ENCODE measurements at places on chromosomes 5 and 9. TPM values are rescaled to one million over a fixed set of nuclear protein-coding genes. Genes with fewer than 3 reads are reported as not detected.
A peak's percentile ranks its signal among the peaks of the same experiment; 100 is the strongest.

TSSK1B gene
- 0.07 TPM for polyA plus RNA-seq

DNA sequence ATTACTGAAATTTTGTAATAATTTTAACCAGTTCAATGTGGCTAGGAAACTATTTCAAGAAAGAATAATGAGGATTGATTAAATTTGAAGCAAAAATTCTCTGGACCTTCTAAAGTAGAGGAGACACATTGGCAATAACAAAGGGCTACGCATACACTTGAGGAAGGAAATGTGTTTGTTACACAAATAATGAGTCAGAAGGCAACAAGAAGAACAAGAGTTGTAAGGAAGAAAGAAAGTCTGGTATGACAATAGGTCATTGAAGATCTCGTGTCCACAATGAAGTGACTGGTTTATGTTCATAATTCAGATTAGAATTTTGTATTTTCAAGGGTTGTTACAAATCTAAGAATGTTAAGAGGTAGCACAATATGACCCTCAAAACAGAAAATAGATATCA, 25.8 kb downstream of the ST8SIA4 start:
- DNase-seq: no peak

POLR3G gene
- 0.52 TPM for polyA plus RNA-seq

- no peak for DNase-seq
These were observed 1530.6 kb downstream of the EFNA5 start for GRCh38 chr5:106140101-106140500.

DNA sequence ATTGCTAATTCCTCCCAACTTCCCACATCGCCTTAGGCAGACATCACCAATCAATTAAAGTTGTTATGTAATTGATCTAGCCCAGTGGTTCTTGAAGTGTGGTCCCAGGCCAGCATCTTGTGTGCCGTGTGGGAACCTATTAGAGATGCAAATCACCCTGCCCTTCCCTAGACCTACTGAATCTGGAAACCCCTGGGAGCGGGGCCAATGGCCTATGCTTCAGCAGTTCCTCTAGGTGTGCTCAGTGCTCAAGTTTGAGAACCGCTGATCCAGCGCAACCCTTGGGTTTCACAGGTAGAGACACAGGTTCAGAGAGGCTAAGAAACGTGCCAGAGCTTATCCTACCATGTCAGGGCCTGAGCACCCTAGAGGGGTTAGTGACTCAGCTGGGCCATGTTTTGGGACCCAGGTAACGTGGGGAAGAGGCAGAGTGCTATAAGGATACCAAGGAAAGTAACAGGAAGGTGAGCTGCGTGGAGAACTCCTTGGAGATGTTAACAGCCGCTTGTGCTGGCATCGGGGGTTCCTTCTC, 4.4 kb downstream of the SLC34A1 start:
- DNase-seq: no peak

GRCh38 chr5:160769301-160769700, 82.7 kb downstream of the ATP10B start:
- no peak for DNase-seq

DNA sequence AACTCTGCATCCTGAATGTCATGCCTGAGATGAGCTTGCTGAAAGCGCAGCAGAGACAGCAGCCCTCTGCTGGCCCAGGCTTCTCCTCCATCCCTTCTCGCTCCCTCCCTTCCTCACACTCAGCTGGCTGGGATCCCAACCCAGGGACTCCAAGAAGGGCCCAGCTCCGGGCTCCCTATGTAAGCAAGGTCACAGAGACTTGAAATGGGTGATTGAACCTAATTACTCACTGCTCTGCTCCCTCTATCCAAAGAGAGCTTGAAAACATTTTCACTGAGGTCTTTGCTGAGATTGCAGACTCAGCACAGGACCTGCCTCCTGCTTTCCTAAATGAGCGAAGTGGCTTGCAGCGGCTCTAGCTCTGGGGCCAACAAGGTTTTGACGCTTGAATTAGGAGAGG, 42.8 kb downstream of the RAPGEF1 start:
- peak; percentile 85 for DNase-seq

GRCh38 chr5:173018358-173018757, 34.8 kb downstream of the ATP6V0E1 start:
- DNase-seq: no peak

DNA sequence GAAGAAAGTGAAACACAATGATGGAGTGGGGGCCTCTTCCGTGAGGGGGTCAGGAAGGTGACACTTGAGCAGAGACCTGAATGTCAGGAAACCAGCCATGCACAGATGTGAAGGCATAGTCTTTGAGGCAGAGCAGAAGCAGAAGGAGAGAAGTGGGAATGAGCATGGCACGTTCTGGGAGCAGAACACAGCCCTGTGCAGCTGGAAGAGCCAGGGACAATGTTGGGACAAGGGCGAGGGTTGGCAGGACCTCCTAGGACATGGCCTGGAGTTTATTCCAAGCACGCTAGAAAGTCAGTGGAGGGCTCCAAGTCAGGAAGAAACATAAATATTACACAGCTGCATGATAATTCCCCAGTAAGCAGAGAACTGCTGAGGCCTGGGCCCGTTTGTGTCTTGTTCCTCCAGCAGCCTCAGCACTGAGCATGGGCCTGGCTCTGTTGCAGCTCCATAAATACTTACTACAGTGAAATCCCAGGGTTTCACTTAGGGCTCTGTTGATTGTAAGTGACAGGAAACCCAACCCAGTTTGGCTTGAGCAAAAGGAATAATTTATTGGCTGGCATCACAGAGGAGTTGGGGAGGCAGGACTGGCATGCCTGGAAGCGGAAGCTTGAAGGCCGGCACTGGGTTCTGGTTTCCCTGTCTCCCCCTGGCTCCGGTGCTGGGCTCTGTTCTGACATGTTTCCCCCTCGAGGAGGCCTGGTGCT, 66.2 kb downstream of the MVB12B start:
- DNase-seq: no peak

GRCh38 chr9:29078063-29078666, 1504.9 kb upstream of the C9orf72 start:
- no peak for DNase-seq

- DNase-seq: no peak
These were observed 116.0 kb upstream of the LPCAT1 start for GRCh38 chr5:1639757-1640156.

- peak; percentile 73 for DNase-seq
These were observed 99.0 kb upstream of the SLC1A3 start for GRCh38 chr5:36507332-36507952.

DNA sequence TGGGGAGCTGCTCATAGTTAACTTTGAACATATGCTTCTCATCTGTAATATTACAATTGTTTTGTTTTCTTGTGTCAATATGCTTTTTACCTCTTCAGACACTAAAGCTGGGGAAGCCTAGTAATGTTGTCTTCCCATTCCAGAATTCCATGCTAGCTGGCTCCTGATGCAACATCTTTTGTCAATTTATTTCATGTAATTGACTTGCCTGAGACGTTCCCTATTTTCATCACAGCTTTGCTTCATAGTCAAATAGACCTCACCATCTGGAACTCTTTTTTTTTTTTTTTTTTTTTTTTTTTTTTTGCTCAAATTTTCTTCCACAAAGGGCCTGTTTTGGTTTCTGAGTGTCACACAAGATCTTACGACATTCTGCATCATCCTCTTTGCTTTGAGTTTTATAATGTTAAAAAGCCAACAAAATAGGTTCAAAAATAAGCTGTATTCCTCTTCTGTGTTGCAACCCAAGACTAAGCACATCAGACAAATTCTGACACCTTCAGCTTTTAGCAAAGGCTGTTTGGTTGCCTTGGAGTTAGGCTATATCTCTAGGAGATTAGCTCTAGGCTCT, 235.2 kb downstream of the NR3C1 start:
- DNase-seq: no peak

DNA sequence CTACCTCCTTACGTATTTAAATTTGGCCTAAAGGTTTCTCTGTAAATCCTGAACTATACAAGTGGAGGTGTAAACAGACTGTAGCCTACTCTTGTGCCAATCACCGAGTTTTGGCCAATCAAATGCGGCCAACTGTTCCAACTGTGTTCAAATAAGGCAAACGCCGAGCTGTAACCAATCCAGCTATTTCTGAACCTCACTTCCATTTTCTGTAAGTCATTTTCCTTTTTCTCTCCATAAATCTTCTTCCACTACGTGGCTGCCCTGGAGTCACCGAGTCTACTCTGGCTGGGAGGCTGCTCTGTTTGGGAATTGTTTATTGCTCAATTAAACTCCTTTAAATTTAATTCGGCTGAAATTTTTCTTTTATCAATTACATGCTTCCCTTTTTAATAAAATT, 58.4 kb downstream of the S1PR3 start:
- no peak for DNase-seq

- no peak for DNase-seq
These were observed 36.9 kb upstream of the MED27 start for GRCh38 chr9:132116583-132116982.

- DNase-seq: no peak
These were observed 144.7 kb downstream of the TRPM6 start for GRCh38 chr9:74742792-74743730.

GRCh38 chr5:60540856-60541805, 158.8 kb downstream of the DEPDC1B start:
- DNase-seq: no peak

DNA sequence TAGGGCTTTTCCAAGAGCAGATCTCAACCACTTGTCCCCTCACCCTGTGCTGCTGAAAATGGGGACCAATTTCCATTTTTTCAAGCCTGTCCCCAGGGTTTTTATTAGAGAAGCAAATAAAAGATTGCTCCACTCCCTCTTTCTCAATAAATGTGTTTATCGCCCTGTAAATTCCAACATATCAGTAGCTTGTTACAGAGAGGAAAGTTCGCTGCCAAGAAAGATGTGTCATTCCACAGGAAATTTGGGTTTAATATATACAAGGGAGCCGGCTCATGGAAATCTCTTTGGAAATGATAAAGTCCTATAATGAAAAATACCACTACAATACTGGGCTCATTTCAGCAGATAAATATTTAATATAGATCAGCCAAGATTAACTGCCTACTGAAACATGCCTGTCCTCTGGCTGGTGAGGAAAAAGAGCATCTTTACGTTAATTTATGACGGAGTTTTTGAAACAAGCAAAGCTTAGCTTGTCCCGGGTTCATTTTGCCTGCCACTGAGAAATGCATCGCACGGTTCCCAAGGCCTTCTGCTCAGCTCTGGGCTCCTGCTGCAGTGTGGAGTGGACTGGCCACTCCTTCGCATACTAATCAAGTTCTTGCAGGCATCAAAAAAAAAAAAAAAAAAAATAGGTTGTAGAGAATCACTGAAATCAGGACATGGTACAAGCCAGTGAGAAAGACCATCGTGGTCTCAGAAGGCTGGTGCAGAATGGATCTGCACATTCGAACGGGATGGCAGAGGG, 84.5 kb downstream of the BRINP1 start:
- DNase-seq: no peak

RARS1 gene
- 27.9 TPM for polyA plus RNA-seq

- DNase-seq: no peak
These were observed 544 bp downstream of the ADAMTS6 start for GRCh38 chr5:65481171-65481581.

RIC1 gene
- 3.2 TPM for polyA plus RNA-seq

SLC9A3 gene
- 1.1 TPM for polyA plus RNA-seq

NR4A3 gene
- 57.4 TPM for polyA plus RNA-seq

GRCh38 chr5:108857905-108858304, 110.2 kb downstream of the FER start:
- DNase-seq: no peak

RNF180 gene
- polyA plus RNA-seq: 5.3 TPM

GRCh38 chr5:119678351-119679028, 49.1 kb downstream of the FAM170A start:
- DNase-seq: no peak

GRCh38 chr5:159156426-159157238, 52.7 kb downstream of the RNF145 start:
- DNase-seq: no peak

RASGEF1C gene
- polyA plus RNA-seq: 0.50 TPM

GRCh38 chr9:98861781-98862504, 54.5 kb downstream of the GALNT12 start:
- no peak for DNase-seq
